ENCODE measurements at places on chromosomes 5 and 9. TPM values are rescaled to one million over a fixed set of nuclear protein-coding genes. Genes with fewer than 3 reads are reported as not detected.

INSL4 gene
- polyA plus RNA-seq = not detected

GOLPH3 gene
- 35.7 TPM for polyA plus RNA-seq

CAMK4 gene
- polyA plus RNA-seq = 1.9 TPM

CYLC2 gene
- polyA plus RNA-seq = not detected

PCDHB16 gene
- 0.18 TPM for polyA plus RNA-seq

PTGR1 gene
- 70.3 TPM for polyA plus RNA-seq

GFPT2 gene
- 3.2 TPM for polyA plus RNA-seq

HSPB3 gene
- not detected for polyA plus RNA-seq

FYB1 gene
- not detected for polyA plus RNA-seq

SLC22A4 gene
- 6.3 TPM for polyA plus RNA-seq

PCDHA4 gene
- 0.26 TPM for polyA plus RNA-seq

B4GALT7 gene
- 101 TPM for polyA plus RNA-seq

ECM2 gene
- 0.03 TPM for polyA plus RNA-seq

ARHGEF39 gene
- 4.7 TPM for polyA plus RNA-seq

TIMD4 gene
- polyA plus RNA-seq = not detected

HMMR gene
- 3.9 TPM for polyA plus RNA-seq
